ENCODE measurements at places on chromosomes 1 and 21.
A peak's percentile ranks its signal among the peaks of the same experiment; 100 is the strongest.

- peaks cover 33% of the 10 kb centered on the region for H3K36me3 ChIP-seq
- H3K4me3 ChIP-seq: no peak overlapping the region
- H3K4me1 ChIP-seq: no peaks in the 10 kb centered on the region
- no peaks in the 10 kb centered on the region for H3K27me3 ChIP-seq
- DNase-seq: no peak
These were observed 12.1 kb downstream of the TRAPPC3 start for GRCh38 chr1:36137226-36137625.

DNA sequence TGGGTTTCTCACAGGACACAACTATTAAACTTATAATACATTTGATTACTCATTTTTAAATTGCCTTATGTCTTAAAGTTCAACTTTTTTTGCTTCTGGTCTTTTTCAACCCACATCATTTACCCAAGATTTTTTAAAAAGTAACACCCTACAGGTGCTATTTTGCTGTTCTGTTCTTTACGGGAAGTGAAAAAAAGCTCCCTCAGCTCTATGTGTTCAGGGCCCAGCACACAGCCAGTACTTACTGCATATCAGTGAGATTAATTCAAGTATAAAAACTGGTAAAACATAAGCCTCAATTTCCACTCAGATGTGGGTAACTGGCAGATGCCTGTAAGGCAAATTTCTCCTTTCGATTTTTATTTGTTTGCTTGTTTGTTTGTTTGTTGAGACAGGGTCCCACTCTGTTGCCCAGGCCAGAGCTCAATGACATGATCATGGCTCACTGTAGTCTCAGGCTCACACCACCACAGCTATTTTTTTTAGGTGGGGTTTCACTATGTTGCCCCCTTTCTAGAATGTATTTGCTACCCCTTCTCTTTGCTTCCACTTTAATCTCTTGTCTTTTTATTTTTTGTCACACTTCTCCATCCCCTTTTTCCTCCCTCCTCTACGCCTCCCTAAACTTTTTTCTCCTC, 20.3 kb downstream of the RNASEL start:
- no peaks in the 10 kb centered on the region for H3K4me1 ChIP-seq
- H3K27ac ChIP-seq: no peak overlapping the region
- DNase-seq: no peak
- no peaks in the 10 kb centered on the region for H3K27me3 ChIP-seq
- H3K4me3 ChIP-seq: no peak overlapping the region

- no peaks in the 10 kb centered on the region for H3K27me3 ChIP-seq
- no peak for DNase-seq
- H3K27ac ChIP-seq: no peak overlapping the region
- no peaks in the 10 kb centered on the region for H3K4me1 ChIP-seq
These were observed 74.3 kb downstream of the DDR2 start for GRCh38 chr1:162706606-162707005.

DNA sequence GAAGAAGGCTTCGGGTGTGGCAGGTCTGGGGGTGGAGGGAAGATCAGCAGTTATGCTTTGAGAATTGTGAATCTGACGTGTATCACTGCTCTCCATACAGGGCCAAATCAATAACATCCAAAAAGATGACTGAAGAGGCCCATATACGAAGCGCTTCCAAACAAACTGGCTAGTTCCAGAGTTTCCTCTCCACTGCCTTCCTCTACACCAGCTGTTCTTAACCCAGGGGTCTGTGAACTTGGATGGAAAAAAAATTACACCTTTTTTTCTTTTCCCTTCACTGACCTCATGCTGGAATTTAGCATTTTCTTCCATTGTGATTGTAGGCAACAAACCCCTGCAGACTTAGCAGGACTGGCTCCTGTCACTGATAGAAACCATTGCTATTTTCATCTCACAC, 77.1 kb upstream of the NBL1 start:
- no peak for DNase-seq
- no peak overlapping the region for H3K27ac ChIP-seq
- no peak overlapping the region for H3K4me3 ChIP-seq
- H3K36me3 ChIP-seq: no peaks in the 10 kb centered on the region

DNA sequence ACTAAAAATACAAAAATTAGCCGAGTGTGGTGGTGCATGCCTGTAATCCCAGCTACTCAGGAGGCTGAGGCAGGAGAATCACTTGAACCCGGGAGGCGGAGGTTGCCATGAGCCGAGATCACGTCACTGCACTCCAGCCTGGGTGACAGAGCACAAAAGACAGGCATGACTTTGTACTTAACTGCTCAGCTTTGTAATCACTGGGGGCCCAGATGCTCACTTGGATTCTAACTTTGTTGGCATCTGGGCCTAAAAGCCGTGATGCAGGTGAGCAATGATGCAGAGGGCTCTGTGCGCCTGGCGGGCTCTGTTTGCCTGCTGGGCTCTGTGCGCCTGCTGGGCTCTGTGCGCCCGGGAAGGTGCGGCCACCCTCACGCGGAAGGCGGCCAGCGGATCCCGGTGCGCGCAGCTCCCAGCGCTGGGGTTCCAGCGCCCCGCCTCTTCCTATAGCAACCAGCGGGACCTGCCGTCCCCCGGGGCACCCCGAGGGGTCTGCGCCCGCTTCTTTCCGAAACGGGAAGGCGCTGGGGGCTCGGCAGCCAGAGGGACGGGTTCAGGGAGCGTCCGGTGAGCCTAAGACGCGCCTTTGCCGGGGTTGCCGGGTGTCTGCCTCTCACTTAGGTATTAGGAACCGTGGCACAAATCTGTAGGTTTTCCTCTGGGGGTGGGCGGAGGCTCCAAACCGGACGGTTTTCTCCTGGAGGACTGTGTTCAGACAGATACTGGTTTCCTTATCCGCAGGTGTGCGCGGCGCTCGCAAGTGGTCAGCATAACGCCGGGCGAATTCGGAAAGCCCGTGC, 31.7 kb downstream of the PRMT2 start:
- DNase-seq: no peak
- H3K27ac ChIP-seq: no peak overlapping the region
- no peaks in the 10 kb centered on the region for H3K27me3 ChIP-seq
- peak overlapping the region; percentile 56 for H3K4me3 ChIP-seq
- H3K36me3 ChIP-seq: peaks cover 20% of the 10 kb centered on the region

GRCh38 chr1:161913482-161914140, 110.1 kb downstream of the OLFML2B start:
- no peaks in the 10 kb centered on the region for H3K4me1 ChIP-seq
- no peak overlapping the region for H3K4me3 ChIP-seq
- H3K27me3 ChIP-seq: no peaks in the 10 kb centered on the region
- no peak for DNase-seq
- H3K27ac ChIP-seq: no peak overlapping the region

DNA sequence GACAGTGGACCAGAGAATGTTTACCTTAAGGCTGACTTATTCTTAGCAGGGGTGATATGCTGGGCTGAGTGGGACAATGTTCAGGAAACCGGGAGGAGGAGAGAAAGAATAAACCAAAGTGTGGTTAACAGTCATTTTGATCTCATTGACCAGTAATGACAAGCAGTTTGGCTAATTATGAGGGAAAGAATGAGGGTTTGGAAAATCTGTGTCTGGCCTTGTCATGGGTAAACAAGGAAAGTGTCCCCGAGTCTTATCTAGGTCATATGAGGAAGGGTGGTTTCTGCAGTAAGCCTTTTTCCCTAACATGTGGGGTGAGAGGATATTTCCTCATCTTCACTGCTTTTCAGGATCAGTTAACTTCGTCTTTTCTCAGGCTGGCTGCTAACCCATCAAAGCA, 155.0 kb downstream of the TPR start:
- DNase-seq: no peak
- H3K27ac ChIP-seq: no peak overlapping the region
- peaks cover 4% of the 10 kb centered on the region for H3K27me3 ChIP-seq
- H3K4me1 ChIP-seq: no peaks in the 10 kb centered on the region
- H3K36me3 ChIP-seq: no peaks in the 10 kb centered on the region
- no peak overlapping the region for H3K4me3 ChIP-seq

- no peaks in the 10 kb centered on the region for H3K4me1 ChIP-seq
- no peaks in the 10 kb centered on the region for H3K36me3 ChIP-seq
- no peak for DNase-seq
- H3K27ac ChIP-seq: no peak overlapping the region
- H3K27me3 ChIP-seq: no peaks in the 10 kb centered on the region
These were observed 683.2 kb upstream of the NCAM2 start for GRCh38 chr21:20315042-20315441.

- H3K4me1 ChIP-seq: no peaks in the 10 kb centered on the region
- H3K36me3 ChIP-seq: no peaks in the 10 kb centered on the region
- no peak overlapping the region for H3K27ac ChIP-seq
- H3K27me3 ChIP-seq: no peaks in the 10 kb centered on the region
- no peak overlapping the region for H3K4me3 ChIP-seq
These were observed 12.1 kb upstream of the CTTNBP2NL start for GRCh38 chr1:112383759-112384370.

DNA sequence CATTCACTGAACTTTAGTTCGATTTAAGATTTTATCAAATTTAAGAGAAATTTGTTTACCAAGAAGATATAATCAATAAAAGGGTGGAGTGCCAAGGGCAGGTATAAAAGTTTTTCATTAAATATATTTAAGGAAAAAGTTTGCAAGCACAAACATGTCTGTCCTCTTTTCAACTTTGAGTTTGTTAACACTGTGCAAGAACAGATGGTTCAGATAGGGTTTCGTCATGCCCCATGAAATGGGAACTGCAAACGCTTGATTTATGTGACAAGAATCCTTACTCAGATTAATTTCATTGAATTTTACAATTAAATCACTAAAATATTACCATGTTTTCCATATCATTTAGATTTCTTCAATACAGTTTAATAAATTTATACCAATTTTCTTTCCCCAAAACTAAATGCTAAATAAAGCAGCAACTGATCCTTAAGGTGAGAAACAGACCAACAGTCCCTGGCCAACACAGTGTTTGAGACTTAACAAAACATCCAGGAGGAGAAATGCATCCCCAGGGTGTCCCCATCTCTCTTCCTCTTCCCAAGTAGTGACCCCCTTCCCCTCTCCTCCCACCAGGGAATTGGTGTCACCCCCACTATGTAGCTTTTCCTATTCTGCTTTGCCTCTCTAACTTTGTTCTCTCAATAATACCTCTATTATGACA, 292.9 kb downstream of the LTN1 start:
- H3K36me3 ChIP-seq: no peaks in the 10 kb centered on the region
- H3K27ac ChIP-seq: no peak overlapping the region
- H3K27me3 ChIP-seq: no peaks in the 10 kb centered on the region
- DNase-seq: no peak
